ENCODE measurements at places on chromosomes 16 and 17.

DNA sequence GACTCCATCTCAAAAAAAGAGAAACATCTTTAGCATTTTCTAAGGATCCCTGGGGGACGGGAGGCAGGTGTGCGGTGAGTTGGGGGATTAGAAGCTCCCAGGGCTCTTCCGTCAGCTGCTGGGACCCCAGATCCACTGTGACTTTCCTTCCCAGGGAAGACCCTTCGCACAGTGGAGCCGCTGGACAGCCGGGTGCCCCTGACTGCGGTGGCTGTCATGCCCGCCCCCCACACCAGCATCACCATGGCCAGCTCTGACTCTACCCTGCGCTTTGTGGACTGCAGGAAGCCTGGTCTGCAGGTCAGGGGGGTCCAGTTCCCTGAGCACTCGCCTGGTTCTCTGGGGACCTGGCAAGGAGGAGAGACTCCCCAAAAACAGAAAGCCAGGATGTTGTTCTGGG, 7.3 kb upstream of the SERPINF2 start:
- no peak for DNase-seq

GRCh38 chr17:46141645-46142044, 51.6 kb downstream of the KANSL1 start:
- DNase-seq, result no peak

DNA sequence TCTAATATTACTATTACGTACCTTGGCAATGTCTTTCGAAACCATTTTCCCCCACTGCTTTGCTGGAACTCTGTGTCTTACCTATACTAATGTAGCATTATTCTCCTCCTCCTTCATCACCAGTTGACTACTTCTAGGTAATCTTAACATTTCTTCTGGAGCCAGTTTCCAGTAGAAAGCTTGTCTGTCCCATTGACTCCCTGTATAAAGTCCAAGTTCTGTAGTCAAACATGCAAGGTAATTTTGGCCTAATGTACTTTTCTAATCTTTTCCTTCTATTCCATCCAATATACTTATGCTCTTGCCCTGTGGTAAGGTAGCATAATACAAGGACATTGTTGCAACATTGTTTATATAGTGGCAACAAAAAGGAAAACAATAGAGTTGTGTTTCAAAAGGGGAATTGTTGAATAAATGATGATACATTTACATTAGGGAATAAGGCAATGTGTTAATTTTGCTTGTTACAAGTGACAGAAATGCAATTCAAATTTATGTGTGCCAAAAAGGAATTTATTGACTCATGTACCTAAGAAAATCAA, 27.9 kb downstream of the OMG start:
- no peak for DNase-seq

DNA sequence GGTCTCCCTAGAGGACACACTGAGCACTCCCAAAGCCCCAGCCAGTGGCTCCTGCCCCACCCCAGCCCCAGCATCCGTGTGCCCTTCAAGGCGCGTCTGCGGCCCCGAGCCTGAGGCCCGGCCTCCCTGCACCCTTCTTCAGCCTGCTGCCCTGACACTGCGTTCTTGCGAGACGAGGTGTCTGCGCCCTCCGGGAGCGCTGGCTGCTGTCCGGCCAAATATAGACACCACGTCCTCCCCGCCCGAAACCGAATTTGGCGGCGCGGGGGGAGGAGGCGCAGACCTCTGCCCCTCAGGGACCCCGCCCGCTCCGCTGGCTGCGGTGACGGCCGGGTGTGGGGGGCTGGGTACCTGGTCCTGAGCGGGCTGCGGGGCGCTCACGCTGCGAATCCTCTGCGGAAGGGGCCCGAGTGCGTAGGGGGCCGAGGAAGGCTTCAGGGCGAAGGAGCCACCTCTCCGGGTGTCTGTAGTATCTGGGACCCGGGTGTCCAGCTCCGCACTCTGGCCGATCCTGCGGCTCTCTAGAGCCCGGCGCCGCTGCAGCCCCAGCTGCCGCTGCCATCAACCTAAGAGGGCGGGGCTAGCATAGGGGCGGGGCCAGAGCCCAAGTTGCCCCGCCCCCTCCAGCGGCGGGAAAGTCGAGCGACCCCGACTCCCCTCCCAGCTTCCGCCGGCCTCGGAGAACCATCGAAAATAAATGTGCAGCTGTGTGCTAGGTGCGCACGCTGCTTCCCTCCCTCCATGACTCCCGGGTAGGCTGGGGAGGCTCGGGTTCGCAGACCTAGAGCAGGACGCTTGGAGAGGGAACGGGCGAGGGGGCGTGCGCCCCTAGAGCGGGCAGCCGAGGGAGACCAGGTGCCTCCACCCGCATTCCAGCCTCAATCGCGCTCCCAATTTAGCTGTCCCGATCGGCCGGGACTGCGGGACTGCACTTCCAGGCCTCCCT, at the start of gene CORO6:
Gene CORO6, minus strand, starts transcription at position 576 of the 946 bp plus-strand sequence. CDS start 1,491 bp downstream, outside the sequence.
- no peak for DNase-seq

DNA sequence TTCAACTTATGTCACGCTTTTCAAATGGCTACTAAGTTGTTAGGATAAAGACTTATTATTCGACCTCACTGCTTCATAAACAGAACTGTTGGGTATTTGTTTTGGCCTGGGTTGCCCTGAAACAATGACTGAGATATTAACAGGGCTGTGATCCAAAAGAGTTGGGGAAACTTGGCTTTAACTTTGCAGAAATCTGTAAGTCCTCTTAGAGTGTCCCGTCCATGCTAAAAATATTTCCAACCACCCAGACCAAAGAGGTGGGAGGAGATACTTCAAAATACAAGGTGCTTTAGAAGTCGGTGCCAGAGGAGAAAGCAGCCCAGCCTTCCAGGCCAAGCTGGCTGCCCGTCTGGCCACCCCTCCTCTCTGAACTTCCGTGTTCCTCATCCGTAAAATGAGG, 16.1 kb upstream of the SPATA32 start:
- DNase-seq, result no peak

- DNase-seq, result no peak
These were observed 9.5 kb upstream of the FAM83G start for GRCh38 chr17:19013806-19014627.

Data from NCI-H2081 (cell line).